Stimulated activated CD4-positive, alpha-beta T cell treated with anti-CD3 and anti-CD28 coated beads, Interleukin-1b, Interleukin-23, amount 100 ng/mL, for 48 hours (primary cell): ENCODE measurements at places on chromosomes 7 and 10.

GRCh38 chr7:91550931-91551330 is 286.7 kb downstream of the FZD1 start:
- no peak for DNase-seq

GRCh38 chr7:1602386-1602785 is 32.6 kb upstream of the PSMG3 start:
- no peak for DNase-seq

- DNase-seq = no peak
Observed at GRCh38 chr7:21640105-21640504, 97.3 kb downstream of the DNAH11 start.

DNA sequence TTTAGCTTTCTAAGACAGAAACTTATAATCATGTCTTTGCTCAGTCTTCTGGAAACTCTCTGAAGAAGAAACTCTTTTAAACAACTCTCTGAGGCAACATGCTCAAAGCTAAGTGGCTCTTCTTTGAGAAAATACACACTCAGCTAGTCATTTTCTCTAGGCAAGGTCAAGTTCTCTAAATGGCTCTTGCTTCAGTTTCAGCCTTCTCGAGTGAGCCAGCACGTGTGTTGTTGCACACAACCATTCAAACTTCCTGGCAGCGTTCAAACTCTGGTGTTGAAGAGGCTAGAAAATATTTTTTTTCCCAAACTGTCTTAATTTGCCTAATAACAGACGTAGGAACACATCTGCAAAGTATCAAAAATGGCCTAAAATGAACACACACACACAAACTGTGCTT is 129.1 kb downstream of the THSD7A start:
- DNase-seq = no peak

- peak; percentile 6 for DNase-seq
Observed at GRCh38 chr7:31735991-31736982, 49.3 kb downstream of the PPP1R17 start.
